ENCODE measurements at places on chromosomes 12 and 14.

DNA sequence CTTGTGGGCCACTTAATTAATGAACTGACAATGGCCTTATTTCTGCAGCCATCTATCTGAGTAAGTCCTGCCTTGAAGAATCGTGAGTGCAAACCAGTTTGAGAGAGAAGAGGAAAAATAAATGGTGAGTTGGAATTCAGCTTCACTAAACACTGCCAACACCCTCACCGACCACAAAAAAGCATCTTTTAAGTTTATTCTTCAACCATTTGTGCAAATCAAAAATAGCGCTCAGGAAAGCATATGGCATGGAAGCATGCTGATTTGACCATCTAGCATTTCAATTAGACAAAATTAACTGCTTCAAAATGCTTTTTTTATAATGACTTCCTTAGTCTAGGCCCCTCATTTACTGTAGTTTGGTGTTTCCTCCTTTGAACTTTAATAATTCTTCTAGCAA, 294.0 kb downstream of the PPFIA2 start:
- DNase-seq: no peak

DNA sequence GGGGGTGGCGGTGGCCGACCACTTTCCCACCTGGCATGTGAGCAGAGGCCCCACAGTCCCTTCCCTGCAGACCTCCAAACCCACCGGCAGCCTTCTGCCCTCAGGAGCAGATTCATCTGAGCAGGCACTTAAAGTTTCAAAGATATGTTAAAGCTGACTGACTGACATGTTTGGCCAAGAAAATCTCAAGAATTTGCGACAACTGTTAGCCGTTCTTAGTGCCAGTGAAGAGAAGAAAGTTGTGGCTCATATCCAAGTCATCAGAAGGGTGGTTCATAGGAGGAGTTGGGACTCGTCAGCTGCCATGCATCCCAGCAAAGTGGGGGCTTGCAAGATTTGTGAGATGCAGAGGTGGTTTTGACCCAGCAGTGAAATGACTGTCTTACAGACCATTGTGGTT, 27.2 kb downstream of the ELK3 start:
- no peak for DNase-seq

DNA sequence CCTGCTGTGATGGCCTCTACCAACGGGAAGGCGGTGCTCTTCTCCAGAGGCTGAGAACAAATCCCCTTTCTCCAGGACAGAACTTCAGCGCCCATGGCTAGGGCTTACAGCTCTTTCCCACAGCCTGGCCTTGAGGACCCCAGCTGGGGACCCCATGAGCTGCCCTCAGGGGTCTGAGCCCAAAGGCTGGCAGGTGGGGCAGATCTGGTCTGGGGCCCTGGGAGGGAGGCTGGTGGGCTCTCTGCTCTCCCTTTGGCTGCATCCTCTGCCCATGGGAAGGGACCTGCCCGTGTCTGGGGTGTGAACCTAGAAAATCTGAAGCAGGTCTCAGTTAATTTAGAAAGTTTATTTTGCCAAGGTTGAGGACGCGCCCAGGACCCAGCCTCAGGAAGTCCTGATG, 322.1 kb downstream of the ADGRD1 start:
- DNase-seq: no peak

- DNase-seq: no peak
Measured at GRCh38 chr12:26705851-26706250, 127.1 kb downstream of the ITPR2 start.
